ENCODE measurements at places on chromosomes 3 and 15.
A peak's percentile ranks its signal among the peaks of the same experiment; 100 is the strongest.

- DNase-seq, result peak; percentile 76
Observed at GRCh38 chr3:134328147-134328591, 46.1 kb downstream of the AMOTL2 start.

GRCh38 chr15:69089258-69089657 lies 71.2 kb upstream of the GLCE start:
- DNase-seq, result no peak

DNA sequence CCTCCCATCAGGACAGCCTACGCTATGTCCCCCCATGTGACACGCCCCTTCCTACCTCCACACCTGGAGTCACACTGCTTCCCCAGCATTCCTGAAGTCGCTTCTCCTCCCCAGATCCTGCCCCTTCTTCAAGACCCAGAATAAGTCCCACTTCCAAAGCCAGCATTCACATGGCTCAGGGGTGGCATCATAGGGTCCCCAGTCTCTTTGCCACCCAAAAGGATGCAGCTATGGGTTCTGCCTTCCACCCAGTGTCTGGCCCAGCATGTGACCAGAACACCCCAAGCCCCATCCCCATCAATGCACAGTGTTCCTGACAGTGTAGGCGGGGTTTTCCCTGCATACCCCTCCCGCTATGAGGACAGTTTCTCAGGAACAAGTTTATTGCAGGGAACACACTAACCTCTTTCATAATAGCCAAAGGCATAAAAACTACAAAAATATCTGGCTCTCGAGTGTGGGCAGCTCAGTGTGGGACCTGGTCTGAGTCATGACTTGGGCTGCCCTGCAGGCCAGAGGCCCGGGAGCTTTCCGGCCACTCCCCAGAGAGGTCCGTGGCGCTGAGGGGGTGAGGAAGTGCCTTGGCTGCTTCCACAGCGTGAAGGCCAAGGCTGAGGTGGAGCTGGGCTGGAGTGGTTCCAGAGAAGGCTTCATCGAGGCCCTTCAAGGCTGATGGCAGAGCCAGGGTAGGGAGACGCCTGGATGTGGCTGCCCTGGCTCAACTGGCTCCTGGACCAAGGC lies 5.8 kb downstream of the ISLR start:
- DNase-seq, result peak; percentile 95

- DNase-seq, result no peak
Observed at GRCh38 chr3:156661155-156661554, 13.2 kb upstream of the TIPARP start.

DNA sequence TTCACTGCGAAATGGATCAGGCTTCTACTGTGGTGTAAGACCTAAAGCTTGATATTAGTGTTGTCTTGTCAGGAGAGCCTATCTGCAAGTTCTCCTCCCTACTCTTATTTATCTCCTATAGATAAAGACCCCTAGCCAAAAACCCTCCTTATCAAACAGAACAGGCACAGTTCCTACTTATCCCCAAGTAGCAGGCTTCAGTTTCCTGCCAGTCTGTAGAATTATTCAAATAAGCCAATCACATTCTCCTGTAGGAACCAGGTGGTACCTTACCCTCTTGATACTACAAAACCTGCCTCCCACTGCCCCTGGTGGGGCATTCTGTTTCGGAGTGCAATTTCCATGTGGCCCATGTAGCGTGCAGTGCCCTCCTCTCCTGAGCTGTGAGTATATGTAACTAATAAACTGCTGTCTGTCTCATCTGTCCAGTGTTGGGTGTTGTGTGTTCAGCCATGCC lies 28.7 kb downstream of the HDGFL3 start:
- DNase-seq, result no peak

- DNase-seq, result no peak
Observed at GRCh38 chr3:11593318-11594034, 50.2 kb downstream of the VGLL4 start.

Measured in PC-9 (cell line).